ENCODE measurements at places on chromosomes 5 and 9.

DNA sequence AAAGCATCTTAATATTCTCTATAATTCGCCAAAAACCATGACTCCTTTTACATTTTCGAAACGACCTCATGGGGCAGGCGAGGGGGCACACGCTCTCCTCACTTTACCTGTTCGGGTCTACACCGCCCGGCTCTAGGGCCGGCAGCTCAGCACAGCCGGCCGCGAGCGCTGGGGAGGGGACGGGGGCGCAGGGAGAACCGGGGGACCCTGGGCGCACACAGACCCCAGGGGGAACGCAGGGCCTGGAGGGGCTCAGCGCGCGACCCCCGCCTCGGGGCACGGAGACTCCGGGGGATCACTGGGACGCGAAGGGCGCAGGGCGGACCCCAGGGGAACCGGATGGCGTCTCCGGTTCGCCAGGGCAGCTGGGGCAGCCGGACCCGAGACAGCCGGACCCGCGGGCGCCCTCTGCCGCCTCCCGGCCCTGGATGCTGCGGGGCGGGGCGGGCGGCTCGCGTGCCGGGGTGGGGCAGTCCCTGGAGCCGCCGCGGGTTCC lies at the start of gene AHRR:
TSS of gene AHRR (plus strand) at position 485 of the 496 bp plus-strand sequence. CDS start 22,189 bp downstream, outside the sequence.
- peak; percentile 48 for DNase-seq

DNA sequence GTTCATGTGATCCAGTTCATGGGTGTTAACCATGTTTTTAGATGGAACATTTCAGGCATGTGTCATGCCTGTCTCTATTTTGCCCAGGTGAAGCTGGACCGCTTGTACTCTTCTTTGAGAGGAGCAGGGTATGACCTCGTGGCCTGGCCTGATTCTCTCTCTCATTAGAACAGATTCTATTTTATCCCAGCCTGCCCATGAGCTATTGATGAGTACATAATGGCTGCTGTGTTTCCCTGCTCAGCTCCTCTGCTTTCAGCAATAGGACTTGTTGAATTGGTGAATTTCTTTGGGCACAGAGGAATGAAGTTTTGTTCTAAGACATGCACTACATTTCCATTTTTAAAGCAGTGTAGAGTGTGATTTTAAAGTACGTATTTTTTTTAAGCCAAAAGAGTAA lies 86.2 kb downstream of the HACD4 start:
- DNase-seq = no peak

DNA sequence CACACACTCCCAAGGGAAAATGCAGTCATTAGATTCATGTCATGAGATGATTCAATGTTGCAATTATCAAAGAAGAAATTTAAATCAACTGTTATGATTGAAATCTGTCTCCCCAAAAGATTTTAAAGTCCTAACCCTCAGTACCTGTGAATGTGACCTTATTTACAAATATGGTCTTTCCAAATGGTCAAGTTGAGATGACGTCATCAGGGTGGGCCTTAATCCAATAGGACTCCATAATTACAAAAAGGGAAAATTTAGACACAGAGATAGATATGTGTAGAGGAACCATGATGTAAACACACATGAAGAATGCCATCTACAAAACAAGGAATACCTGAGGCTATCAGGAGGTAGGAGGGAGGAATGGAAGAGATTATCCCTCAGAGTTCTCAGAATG lies 221.1 kb downstream of the ISL1 start:
- no peak for DNase-seq

GRCh38 chr5:166172597-166172996 lies 2118.8 kb upstream of the WWC1 start:
- no peak for DNase-seq

- no peak for DNase-seq
Observed at GRCh38 chr5:179323026-179323870, 22.0 kb downstream of the ADAMTS2 start.

GRCh38 chr5:19977099-19977498 lies 10.9 kb downstream of the CDH18 start:
- no peak for DNase-seq

DNA sequence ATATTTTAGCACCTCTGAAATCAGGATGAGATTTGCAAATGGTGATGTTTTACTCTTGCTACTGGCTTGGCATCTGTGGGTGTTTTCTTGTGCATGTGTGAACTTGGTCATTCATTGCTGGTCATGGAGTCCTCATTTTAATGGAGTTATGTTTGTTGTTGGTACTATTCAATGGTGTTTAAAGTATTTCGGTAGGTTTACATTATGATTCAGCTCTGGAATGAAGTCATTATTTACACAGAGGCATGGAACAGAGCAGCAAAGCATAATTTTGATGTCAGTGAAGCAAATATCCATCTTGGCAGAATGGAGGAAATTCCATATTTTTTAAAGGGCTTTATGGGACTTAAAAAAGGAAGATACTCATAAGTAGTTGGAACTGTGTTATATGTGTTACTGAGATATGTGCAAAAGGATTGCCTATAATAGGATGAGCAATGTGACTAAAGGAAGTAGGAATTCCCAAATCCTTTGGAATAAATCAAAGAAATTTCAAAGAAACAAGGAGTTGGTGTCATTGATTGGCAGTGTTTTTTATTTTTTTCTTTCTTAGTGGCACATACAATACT lies 147.4 kb downstream of the ACTBL2 start:
- DNase-seq = no peak

DNA sequence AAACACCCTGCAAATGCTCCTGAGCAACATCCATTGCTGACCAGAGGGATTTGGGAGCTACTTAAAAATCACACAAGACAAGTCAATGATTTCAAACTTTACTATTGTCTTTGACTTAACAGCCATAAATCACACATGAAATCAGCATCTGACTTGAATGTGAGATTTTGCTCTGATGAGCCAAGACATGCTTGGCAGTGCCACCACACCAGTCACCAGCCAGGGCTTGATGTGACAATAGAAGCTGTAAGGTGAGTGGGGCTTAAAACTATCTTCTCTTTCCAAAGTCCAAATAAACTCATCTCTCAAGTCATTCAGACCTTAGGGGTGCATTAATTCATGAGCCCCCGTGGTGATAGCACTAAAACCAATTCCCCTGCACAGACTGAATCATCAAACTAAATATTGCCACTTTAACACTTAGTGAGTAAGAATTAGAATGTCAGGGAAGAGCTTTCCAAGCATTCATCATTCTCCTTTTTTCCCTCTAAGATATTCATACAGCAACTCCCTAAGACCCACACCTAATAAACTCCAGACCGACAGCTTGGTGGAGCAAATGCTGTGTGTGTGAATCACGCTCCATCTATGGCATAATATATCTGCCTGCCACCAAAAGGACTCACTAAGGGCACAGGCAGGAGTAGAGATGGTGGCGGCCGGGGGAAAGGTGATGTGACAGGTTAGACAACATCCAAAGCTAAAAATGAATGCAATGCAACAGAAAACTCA lies 119.4 kb downstream of the SPOCK1 start:
- DNase-seq = no peak

- no peak for DNase-seq
Observed at GRCh38 chr9:98867103-98867428, 59.6 kb downstream of the GALNT12 start.

- no peak for DNase-seq
Observed at GRCh38 chr5:76831110-76831452, 12.3 kb downstream of the F2RL1 start.
